Kidney (tissue), 22 donors: ENCODE measurements at places on chromosomes 3 and 15. TPM values are rescaled to one million over a fixed set of nuclear protein-coding genes. Genes with fewer than 3 reads are reported as not detected.
A peak's percentile ranks its signal among the peaks of the same experiment; 100 is the strongest.

DNA sequence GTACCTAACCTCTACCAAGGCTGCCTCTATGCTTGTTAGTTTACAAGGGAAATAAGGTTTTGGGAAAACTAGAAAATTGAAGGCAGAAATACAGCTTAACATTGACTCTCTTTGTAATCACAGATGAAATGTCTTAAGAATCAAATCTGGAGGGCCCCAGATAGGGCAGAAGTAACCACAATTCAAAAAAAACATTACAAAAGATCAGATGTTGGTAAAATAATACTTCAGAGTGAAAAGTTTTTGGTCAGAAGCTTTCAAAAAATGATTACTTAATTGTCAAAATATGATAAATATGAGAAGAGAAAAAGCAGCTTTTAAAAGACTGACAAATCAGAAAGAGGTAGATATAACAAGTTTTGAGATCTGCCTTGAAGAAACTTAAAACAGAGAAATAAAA, 425.1 kb upstream of the NECTIN3 start:
- DNase-seq: no peak

GRCh38 chr3:126508564-126508964, 9.0 kb downstream of the UROC1 start:
- no peak for DNase-seq

DNA sequence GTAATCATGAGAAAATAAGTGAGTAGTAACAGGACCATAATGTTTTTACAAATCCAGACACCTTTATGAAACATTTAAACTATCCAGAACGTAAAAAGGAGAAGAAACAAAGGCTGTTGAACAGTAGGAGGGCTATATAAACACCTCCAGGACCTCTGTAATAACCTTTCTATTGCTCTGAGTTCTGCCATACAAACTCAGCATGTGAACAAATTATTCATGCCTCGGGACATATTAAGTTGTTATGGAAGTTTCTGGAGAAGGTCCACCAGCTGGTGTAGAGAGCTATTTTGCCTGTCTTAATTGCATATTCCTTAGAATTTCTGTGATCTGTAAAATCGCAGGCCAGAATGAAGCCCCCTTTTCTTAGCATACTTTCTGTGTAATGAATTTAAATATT, 256.3 kb downstream of the UBE2E2 start:
- no peak for DNase-seq

- DNase-seq: no peak
Observed at GRCh38 chr3:12752809-12753208, 6.2 kb downstream of the TMEM40 start.

- DNase-seq: no peak
Observed at GRCh38 chr3:137300703-137301102, 342.9 kb downstream of the IL20RB start.

GRCh38 chr15:55770261-55770660, 27.3 kb upstream of the PRTG start:
- DNase-seq: no peak

DNA sequence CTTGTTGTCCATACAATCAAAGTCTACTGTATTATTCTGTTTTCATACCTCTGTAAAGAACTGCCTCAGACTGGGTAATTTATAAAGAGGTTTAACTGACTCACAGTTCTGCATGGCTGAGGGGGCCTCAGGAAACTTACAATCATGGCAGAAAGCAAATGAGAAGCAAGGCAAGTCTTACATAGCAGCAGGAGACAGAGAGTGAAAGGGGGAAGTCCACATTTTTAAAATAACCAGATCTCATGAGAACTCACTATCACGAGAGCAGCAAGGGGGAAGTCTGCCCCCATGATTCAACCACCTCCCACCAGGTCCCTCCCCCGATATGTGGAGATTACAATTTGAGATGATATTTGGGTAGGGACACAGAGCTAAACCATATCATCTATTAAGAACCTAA, 724.6 kb upstream of the CBLB start:
- no peak for DNase-seq

DNA sequence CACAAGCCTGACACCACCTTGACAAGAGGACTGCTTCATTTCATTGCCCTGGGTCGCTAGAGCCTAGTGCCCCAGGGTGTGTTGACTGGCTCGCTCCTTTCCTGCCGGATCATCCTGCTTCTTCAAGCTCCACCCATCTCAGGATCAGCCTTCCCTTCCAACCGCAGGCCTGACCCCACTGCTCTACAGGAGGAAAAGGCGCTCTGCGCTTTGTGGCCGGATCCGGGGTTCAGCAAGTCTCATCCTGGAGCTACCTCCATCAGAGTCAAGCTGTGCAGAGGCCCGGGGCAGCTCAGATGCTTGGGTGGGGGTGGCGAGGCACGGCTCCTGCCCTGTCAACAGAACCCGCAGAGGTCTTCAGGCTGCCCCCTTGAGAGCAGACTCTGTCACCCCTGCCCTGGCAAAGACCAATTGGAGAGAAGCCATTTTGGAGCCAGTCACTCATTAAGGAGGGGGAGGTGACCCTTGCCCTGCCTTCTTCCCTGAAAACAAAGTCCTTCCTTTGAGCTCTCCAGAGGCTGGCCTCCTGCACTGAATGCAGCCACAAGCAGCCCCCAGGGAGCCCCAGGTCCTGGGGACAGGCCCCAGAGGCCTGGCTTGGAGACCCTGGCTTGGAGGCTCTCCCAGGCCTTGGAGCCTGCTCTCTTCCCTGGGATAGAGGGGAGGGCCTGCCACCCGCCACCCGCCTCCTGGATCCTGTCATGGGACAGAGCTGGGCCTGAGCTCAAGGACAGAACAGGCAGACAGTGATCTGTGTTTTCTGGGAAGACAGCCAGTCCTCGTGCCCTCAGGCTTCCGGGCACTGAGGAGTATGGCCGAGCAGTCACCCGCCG, 80.3 kb downstream of the CPN2 start:
- peak; percentile 47 for DNase-seq

DNA sequence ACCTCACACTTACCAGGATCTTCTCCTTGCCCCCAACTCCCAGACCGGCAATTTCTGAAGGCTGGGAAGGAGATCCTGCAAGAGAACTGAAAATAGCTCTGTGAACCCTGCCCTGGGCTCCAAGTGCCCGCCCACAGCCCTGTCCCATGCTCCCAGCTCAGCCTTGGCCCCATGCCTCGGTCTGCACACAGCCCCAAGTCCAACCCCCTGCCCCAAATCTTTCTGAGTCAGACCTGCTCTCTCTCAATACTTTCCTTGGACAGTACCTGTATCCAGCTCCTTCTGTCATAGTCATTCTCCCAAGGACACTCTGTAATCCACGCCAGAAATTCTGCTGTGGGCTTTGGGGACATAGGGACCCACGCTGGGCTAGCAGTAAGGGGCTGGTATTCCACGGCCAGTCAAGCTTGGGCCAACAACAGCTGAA, 6.3 kb upstream of the SMAD3 start:
- peak; percentile 47 for DNase-seq

DNA sequence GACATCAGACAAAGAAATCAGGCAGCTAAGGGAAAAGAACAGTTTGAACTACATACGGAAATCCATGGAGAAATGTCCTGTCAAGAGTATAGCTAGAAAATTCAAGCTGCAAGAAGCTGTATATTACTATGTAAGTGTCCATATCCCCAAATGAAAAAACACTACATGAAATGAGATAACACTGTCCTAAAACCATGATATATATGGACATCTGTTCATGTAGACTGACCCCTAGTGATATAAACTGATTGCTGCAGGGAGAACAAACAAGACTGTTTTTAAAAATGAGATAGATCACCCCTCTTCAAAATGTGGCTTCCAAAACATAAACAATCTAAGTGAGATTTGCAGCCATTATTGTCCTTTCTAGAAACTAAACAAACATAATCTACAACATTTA, 985.6 kb downstream of the EPHA3 start:
- DNase-seq: no peak

GRCh38 chr3:130900959-130901358, 7.1 kb downstream of the ATP2C1 start:
- no peak for DNase-seq

GRCh38 chr3:24161841-24162240, 216.8 kb downstream of the NR1D2 start:
- no peak for DNase-seq

Gene STX19
- polyA plus RNA-seq: 0.47 TPM

Gene LTK
- 6.7 TPM for polyA plus RNA-seq

Gene ZCWPW2
- polyA plus RNA-seq: 0.54 TPM

Gene C3orf38
- polyA plus RNA-seq: 10.1 TPM
